Tibial artery (tissue), 4 donors: ENCODE measurements at places on chromosomes 5 and 9.

- DNase-seq = no peak
Measured at GRCh38 chr9:98807070-98807813, at the start of gene GALNT12. GALNT12 (plus strand) TSS chr9:98807670; CDS start chr9:98807699, 29 bp downstream.

GRCh38 chr5:111765613-111766571 lies 8.9 kb upstream of the NREP start:
- no peak for DNase-seq

DNA sequence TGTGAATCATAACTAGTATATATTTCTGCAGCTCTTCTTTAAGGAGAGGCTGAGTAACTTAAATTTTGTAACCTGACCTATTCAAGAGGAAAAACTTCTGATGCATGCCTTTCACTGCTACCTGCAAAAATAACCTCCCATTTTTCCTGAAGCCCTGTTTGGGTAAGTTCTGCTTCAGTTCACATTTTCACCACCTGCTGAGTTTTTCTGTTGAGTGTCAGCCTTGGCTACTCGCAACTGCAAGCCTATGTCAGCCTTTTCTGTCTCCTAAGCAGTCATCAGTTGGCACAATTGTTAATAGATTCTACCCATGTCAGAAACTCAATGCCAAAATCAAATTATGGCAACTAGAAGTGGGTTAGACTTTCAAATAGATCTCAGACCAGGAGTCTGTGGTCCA lies 8.2 kb upstream of the TNFAIP8 start:
- DNase-seq = no peak

GRCh38 chr5:108606185-108606584 lies 141.5 kb upstream of the FER start:
- DNase-seq = no peak

- DNase-seq = no peak
Measured at GRCh38 chr5:88952996-88953643, 70.1 kb upstream of the MEF2C start.

DNA sequence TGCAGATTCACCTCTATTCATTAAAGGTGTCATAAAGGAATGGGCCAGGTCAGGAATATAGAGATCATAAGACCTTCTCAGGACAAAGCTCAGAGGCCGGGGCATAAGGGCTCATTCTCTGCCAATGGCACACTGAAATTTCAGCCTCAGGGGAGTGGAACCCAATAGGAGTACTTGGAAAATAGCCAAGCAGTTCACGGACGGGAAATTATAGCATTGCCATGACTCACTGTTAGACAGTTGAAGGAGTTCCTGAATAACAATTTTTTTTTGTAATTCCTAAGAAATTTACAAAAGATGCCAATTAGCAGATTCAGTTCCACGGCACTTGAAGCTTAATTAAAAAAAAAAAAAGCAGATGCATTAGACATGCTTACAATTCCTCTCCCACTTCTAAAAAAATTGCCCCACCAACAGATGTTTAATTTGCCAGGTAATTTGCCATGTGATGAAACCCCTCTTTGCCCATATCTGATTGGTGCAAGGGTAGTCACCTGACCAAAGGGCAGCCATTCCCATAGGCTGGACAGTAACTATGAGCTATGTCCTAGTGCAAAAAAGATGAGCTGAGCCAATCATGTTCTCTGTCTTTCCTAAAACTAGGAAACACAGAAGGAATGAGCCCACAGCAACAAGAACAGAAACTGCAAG lies 58.6 kb downstream of the PTCD2 start:
- peak; percentile 66 for DNase-seq

DNA sequence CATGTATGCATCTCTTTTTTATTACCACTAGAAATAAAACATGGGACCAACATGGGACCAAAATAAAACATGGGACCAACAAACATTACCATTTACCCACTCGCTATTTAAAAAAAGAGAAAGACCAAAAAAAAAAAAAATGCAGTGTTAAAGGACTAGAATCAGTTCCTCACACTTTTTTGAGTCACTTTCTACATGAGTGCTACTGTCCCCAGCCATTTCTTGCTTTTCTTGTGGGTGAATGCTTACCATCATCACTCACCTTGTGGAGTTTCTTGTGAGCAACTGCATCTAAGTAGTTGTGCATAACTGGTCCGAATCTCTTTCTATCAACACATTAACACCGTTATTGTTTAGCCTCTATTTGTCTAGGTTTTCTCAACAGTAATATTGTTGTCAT lies 493.6 kb upstream of the RIOK2 start:
- DNase-seq = no peak

- DNase-seq = no peak
Measured at GRCh38 chr5:101720033-101720432, 576.1 kb downstream of the SLCO4C1 start.

GRCh38 chr5:127439644-127440043 lies 77.8 kb upstream of the PRRC1 start:
- DNase-seq = no peak

GRCh38 chr5:10250806-10251276 lies 761 bp downstream of the CCT5 start:
- no peak for DNase-seq

- DNase-seq = no peak
Measured at GRCh38 chr5:37886242-37886905, 46.5 kb upstream of the GDNF start.

DNA sequence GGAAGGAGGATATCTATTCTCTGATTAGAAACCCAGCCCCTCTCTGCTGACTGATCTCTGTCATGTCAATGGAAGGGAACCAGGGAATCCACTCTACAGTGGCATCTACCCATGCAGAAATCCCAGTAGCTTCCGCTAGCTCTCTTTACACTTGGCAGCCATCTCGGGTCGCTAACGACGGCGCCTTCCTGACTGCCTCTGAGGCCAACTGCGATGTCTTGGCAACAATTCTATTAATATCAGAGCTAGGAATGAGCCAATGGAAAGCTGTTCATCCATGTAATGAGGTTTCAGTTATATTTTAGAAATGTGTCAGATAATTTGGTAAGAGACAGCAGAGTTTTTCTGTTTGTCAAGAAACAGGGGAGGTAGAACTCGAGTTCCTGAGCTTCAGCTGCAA lies 67.6 kb upstream of the ATP10B start:
- DNase-seq = no peak

DNA sequence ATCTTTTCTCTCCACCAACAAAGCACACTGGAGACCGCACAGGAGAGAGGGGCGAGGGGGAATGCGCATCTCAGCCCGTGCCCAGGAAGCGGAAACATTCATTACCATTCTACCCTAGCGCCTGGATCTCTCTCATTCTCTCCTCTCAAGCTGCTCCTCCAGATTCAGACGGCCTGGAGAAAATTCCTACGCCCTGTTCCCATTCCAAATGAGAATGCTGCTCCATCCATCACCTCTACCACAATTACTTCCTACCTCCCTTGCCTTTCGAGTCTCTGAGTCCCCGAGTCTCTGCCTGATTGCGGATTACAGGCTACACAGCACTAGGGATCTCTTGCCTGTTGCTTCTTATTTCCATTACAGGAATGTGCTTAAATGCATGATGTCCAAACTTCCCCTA lies 6.7 kb downstream of the DDX31 start:
- no peak for DNase-seq

- DNase-seq = peak; percentile 46
Measured at GRCh38 chr5:6736524-6737042, 23.4 kb downstream of the TENT4A start.

DNA sequence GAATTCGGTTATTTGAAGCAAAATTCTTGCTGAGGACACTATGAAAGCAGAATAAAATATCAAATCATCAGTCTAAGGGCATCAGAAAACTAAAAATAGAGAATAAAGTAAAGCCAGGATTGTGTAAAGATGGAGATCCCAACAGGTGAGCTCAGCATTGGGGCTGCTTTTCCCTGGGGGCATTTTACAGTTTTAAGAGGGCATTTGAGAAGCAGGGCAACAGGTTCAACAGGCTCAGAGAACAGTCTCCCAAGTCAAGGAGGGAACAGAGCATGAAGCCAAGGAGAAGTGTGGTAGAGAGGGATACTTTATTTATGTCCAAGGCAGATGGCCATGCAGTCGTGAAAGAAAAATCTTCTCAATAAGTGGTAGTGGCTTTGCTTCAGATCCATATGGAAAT lies 145.4 kb downstream of the SYK start:
- no peak for DNase-seq

GRCh38 chr5:10387690-10388089 lies 34.2 kb downstream of the MARCHF6 start:
- DNase-seq = no peak

DNA sequence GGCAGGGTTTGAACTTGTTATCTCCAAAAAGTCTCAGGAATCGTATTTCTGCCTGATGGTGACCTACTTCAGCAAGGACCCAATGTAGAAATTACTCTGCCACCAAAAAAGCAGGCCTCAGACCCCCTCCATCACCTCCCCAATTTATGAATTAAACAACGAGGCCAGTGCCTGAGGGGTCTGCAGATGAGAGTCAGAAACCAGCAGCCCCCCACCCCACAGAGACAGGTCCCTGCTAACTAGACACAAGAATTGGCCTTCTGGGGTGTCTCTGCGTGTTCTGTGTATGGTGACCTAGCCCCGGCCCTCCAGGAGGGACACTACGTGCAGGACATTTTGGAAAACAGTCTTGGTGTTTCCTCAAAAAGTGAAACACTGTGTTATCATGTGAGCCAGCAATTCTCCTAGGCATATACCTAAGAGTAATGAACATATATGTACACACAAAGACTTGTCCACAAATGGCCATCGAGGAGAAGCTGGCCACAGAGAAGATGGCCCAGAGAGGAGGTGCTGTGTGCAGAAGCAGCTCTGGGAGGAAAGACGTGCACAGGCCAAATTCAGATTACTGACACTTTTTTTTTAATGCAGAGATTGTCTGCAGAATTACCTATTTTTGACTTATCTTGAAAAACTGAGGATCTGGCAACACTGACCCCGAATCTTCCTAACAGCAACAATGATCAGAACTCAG lies 93.8 kb downstream of the ADAMTS2 start:
- DNase-seq = no peak

DNA sequence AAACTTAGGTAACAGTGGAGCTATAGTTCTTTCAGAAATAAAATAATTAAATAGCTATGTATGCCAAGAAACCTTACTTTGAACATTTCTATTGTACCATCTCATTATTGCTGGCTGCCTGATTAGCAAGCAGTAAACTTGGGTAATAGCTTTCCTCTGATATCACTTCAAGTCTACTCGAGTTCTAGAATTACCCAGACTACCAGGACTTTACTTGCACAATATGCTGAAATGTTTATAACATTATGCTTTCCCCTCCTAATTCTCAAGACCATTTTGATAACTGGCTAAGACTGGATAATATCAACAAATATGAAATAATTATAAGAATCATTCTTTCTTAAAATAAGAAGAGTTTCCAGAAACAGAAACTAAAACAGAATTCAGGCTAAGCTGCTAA lies 512.6 kb downstream of the RAB3C start:
- no peak for DNase-seq

DNA sequence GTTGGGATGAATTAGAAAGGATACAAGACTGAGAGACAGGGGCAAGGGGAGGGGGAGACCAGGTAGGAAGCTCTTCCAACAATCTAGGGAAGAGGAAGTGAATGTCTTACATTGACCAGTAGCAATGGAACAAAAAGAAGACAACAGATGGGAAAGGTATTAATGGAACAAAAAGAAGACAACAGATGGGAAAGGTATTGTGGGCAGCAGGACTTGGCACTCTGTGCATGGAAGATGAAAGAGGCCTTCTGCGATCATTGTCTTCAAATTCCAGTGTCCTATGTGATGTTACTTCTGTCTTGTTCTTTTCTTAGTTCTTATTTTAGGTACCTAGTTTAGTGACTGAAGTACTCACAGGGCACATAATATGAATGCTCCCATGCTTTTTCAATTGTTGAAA lies 161.8 kb downstream of the PALM2AKAP2 start:
- DNase-seq = no peak

DNA sequence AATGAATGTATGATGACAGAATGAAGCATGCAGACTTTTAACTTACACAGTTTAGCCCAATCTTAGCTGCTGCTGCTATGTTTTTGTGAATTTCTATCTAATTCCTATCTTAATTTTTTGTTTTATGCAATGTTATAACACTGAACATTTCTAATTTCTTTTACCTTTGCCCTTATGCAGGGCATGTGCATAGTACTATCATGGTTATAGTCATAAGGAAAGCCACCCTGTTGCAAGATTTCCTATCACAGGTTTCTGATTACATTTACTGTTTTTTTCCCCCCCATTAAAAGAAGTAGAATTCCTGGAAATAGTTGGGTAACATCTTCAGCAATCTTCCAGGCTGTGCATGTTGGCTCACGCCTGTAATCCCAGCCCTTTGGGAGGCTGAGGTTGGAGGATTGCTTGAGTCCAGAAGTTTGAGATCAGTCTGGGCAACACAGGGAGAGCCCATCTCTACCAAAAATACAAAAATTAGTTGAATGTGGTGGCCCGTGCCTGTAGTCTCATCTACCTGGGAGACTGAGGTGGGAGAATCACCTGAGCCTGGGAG lies 164.4 kb downstream of the KDM4C start:
- DNase-seq = no peak

DNA sequence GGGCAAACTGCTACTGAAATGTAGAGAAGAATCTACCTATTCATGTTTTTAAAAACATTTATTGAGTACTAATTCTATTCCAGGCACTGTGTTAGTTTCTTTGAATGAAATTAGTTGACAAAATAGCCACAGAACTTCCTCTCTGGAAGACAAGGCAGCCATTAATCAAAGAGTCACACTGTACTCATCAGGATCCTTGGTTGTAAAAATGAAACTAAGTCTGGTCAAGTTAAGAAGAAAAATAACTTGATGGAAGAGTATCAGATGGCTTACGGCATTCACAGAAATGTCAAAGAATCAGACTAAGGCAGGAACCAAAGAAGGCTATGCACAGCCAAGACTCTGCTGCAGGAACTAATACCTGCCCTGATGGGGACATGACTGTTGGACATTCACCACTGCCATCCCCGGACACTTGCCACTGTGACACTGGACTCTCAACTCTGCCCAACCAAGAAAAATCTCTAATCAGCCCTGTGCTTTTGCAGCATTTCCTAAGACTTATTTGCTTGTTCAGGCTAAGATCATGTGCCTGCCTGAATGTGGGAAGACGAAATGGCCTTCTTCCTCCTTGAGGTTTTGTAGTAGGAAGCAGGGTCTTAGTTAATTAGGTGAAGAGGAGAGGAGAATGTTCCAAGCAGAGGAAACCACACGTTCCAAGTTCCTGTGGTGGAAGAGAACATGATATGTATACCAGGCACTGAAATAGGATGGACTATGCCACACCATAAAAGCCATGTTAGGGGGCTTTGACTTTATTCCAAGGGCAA lies 23.3 kb upstream of the NDUFB6 start:
- DNase-seq = no peak

DNA sequence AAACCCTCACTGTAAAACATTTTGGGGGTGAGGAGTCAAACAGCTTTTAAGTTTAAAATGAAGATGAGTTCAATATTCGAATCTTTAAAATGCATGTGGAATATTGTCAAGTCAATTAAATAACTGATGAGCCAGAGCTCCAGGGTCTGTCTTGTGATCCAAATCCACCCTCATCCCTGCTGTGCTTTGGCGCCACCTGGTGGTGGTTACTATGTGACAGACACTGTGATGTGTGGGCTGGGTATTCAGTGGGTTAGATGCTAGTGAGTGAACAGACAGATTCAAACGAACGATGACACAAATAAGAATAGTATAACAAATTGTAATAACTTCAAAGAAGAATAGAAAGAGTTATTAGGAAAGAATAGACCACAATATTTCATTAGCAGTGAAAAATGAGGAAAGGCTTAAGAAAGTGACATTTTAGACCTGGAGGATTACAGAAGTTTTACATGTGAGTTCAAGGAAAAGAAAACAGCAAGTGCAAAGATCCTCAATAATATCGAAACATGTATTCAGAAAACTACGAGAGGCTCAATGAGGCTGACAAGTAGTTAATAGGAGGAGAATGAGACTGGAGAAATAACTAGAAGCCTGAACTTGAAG lies 51.4 kb upstream of the CHSY3 start:
- DNase-seq = peak; percentile 81

- DNase-seq = no peak
Measured at GRCh38 chr9:124084087-124084486, 72.5 kb downstream of the LHX2 start.
